Anterior cingulate cortex (tissue), 58 donors: ENCODE measurements at places on chromosomes 11 and 22.

DNA sequence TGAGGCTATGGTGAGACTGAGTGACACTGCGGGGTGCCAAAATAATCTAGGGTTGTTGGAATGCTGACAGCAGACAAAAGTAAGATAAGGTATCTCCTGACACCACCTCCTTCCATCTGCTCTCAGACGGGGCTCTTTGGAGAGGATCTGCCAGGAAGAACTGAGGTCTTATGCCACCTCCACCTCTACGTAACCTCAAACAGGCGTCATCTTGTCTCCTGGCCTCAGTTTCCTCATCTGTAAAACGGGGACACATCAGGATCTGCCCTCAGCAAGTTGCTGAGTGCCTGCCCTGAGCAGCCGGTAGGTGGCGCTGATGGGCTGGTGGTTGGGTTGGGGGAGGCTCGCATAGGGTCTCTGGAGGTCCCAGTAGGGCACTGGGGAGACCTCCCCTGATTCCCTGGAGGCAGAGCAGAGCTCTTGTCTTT, 1.7 kb upstream of the MYEOV start:
- DNase-seq, result no peak

- DNase-seq, result peak; percentile 50
These were observed at the start of gene TCN2 for GRCh38 chr22:30606455-30607299. Gene TCN2, plus strand, starts transcription at chr22:30607174. Its CDS starts 158 bp downstream, at chr22:30607332.

DNA sequence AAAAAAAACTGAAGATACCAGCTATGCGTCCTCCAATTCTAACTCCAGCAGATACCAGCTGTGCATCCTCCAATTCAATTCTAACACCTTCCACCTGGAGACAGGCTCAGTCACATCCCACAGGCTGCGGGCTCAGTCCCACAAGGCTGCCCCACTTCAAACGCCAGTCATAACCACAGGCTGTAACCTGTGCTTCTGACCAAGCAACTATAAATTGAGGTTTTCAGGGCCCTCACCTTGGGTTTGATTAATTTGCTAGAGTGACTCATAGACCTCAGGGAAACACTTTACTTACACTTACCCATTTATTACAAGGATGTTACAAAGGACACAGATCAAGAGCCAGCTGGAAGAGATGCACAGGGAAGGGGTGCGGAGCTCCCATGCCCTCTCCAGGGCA, 32.4 kb upstream of the MSANTD2 start:
- DNase-seq, result no peak

DNA sequence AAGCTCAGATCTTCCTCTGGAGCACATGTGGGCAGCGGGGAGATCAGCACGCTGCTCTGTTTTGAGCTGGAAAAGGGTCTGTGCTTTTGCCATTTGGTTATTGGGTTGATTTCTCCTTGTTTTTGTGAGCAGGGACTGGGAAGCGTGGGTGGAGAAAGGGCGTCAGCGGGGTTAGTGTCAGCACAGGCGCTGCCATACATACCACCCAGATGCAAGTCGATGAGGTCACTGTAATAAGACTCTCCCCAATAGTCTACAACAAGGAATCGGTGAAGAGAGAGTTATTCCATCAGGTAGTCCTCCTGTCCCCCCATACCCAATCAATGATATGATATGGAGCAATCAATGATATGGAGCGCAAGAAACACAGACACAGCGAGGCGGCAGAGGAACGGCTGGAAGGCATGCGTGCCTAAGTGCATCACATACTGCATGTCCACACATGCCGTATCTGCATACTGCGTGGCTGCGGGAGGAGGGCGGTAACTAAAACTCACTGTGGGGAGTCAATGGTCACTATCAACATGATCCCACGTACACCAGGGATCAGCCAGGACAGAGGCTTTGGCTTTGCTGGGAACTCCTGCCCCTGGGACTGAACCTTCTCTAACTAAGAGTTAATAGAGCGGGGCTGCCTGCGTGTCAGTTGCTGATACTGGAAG, 29.5 kb upstream of the BID start:
- no peak for DNase-seq

- DNase-seq, result no peak
These were observed 30.8 kb upstream of the EXPH5 start for GRCh38 chr11:108624196-108624925.

DNA sequence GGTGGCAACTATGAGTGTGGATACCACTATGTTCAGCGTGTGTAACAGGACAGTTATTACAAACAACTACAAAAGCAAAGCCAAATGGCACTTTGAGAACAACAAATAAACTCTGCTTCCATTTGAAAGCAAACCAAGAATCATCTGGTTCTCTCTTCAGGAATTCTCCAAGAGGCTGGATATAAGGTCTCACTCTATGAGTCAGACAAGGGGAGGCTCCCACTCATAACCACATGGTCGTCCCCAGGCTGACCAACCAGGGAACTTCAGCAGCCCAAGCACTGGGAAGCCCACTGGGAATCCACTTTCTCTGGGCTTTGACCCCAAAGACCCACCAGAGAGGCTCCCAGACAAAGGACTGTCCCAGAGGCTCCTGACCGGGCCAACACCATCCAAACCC, 35.3 kb downstream of the DGCR2 start:
- DNase-seq, result no peak

DNA sequence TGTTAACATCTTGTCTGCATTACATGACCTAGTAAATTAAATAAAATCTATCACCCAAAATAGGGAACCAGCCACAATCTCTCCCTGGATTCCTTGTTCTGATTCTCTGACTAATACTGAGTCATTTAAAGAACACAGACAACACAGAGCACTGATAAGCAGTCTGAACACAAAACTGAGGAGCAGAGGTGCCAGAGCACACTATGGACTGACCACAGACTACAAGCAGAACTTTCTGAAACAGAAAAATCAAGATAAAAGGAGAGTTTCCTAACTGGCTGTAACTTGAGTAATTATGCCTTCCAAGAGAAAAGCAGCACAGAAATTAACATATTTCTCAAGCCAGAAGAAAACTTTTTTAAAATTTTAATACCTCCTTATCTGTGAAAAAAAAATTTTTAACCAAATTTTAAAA, 128.8 kb downstream of the SGSM3 start:
- no peak for DNase-seq

GRCh38 chr11:29124470-29124869, 892.4 kb downstream of the KCNA4 start:
- DNase-seq, result no peak

- DNase-seq, result no peak
These were observed 213.5 kb upstream of the NAV2 start for GRCh38 chr11:19499026-19499669.
